ENCODE measurements at places on chromosomes 7 and 10. TPM values are rescaled to one million over a fixed set of nuclear protein-coding genes. Genes with fewer than 3 reads are reported as not detected.
A peak's percentile ranks its signal among the peaks of the same experiment; 100 is the strongest.

- no peaks in the 10 kb centered on the region for H3K27me3 ChIP-seq
- no peaks in the 10 kb centered on the region for H3K4me1 ChIP-seq
- H3K4me3 ChIP-seq = no peak overlapping the region
- no peak for DNase-seq
- no peaks in the 10 kb centered on the region for H3K36me3 ChIP-seq
These were observed 156.4 kb downstream of the PRPF18 start for GRCh38 chr10:13743101-13743693.

DNA sequence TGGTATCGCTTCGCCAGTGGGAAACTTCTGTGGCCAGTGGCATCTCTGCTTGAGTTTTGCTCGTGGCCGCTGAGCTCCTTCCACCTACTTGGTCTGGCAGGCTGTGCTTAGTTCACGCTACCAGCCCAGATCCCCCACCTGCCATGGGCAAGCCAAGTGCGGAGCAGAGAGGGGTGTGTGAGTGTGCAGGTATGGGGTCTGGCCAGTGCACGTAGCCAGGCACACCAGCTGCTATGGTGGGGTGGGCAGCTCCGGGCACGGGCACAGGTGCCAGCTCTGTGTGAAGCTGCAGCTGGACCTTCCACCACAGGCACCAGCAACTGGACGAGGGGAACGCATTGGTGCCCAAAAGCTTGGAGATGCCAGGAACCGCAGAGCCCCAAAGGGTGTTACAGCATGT lies 56.5 kb downstream of the ZNF777 start:
- no peaks in the 10 kb centered on the region for H3K27me3 ChIP-seq
- no peak overlapping the region for H3K4me3 ChIP-seq
- H3K4me1 ChIP-seq = no peaks in the 10 kb centered on the region
- H3K36me3 ChIP-seq = no peaks in the 10 kb centered on the region
- H3K27ac ChIP-seq = no peak overlapping the region

DNA sequence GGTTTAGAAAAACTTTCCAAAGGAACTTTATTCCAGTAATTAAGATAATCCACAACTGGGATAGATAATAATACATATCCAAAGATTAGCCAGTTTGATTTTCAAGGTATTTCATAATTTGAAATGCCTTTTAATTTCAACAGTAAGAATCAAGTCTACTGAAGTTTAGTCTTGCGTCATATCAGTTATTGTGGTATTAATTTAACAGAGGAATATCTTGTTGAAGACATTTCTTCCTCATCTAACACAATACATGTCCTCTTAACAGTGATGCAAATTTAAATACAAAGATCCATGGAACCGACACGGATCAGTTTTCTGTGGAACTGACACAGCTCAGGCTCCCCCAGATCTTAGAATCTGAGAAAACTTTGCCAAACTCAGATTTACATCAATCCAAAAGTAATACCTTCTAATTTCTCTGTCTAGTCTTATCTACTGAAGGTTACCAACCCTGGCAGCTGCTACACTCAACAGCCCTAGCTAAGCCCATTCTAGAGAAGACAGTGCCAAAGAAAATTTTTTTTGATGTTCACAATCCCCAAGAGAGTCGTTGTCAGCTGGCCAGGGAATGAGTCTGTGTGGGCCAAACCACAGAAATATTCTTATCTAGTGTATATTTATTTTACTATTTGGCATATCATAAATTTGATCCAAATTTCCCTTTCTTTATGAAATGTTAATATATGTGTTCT lies 365.2 kb upstream of the MEOX2 start:
- no peaks in the 10 kb centered on the region for H3K36me3 ChIP-seq
- H3K4me1 ChIP-seq = no peaks in the 10 kb centered on the region
- no peaks in the 10 kb centered on the region for H3K27me3 ChIP-seq
- H3K4me3 ChIP-seq = no peak overlapping the region
- no peak overlapping the region for H3K27ac ChIP-seq

DNA sequence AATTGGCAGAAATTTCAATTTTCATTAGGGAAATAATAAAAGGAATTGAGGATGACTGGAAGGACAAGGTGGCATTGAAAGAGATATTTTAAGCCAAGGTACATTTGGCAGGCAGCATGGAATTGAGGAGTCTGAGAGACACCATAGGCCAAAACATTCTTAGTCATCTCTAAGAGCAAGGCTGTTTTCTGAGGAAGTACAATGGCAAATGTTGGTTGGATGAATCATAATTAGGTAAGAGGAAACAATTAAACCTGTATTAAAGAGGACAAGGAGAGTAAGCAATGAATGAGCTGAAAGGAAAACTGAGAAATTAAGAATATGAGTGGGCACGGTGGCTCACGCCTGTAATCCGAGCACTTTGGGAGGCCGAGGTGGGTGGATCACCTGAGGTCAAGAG lies 86.3 kb downstream of the MRPL32 start:
- no peak overlapping the region for H3K27ac ChIP-seq
- no peaks in the 10 kb centered on the region for H3K27me3 ChIP-seq
- DNase-seq = no peak

DNA sequence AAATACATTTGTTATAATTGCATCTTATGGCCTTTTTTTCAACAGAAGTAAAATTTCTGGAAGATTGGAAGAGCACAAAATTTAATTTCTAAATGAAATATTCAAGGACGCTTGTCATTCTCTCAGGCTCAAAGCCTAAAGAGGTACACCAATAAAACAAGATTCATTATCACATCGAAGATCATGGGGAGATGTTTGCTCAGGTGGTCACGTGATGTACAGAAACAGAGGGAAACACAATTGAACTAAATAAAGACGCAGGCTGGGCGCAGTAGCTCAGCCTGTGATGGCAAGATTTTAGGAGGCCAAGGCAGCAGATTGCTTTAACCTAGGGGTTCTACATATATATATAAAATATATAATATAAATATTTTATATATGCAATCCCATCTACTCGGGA lies 37.3 kb upstream of the TMEM254 start:
- DNase-seq = no peak
- H3K36me3 ChIP-seq = no peaks in the 10 kb centered on the region
- H3K4me3 ChIP-seq = no peak overlapping the region
- H3K27me3 ChIP-seq = no peaks in the 10 kb centered on the region
- H3K4me1 ChIP-seq = no peaks in the 10 kb centered on the region

GRCh38 chr7:97971120-97971989 lies 18.6 kb downstream of the OCM2 start:
- H3K4me3 ChIP-seq = peak overlapping the region; percentile 88
- no peak for DNase-seq
- H3K4me1 ChIP-seq = peaks cover 2% of the 10 kb centered on the region

DNA sequence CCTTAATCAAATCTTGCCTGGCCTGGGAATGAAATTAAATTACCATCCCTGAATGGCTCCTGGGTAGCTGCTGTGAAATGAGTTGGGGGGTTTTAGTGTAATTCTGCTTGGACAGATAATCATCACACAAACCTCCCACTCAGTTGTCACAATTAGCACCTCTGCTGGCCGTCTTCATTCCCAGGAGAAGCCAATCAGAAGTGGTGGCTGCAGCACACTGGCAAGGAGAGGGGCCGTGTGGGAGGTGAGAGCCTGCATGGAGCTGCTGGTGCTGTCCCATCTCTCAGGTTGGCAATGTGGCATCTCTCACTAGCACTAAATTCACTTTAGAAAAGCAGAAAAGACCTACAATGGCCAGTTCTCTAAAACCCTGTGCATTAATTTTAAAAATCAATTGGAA lies 92.5 kb downstream of the NT5C2 start:
- H3K36me3 ChIP-seq = peaks cover 33% of the 10 kb centered on the region
- H3K27me3 ChIP-seq = no peaks in the 10 kb centered on the region
- no peak overlapping the region for H3K27ac ChIP-seq

DNA sequence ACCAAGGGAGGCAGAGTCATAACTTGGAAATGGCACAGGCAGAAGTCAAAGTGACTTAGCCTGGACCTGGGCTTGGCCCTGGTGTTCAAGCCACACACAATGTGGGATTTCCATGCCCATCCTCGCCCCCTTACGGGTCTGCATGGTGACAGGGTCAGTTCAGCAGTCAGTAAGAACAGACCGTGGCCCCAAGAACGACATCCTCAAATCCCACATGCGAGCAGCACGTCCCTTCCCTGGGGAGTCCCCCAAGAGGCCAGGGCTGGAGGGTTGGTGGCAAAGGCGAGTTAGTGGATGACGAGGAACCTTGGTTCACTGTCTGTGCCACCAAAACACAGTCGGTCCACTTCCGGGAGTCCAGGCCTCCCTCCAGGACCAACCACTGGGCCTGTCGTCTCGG lies 93.3 kb upstream of the MGMT start:
- no peak for DNase-seq
- H3K36me3 ChIP-seq = no peaks in the 10 kb centered on the region
- no peaks in the 10 kb centered on the region for H3K27me3 ChIP-seq
- no peaks in the 10 kb centered on the region for H3K4me1 ChIP-seq
- H3K4me3 ChIP-seq = no peak overlapping the region

- H3K4me3 ChIP-seq = no peak overlapping the region
- no peak overlapping the region for H3K27ac ChIP-seq
- H3K36me3 ChIP-seq = peaks cover 13% of the 10 kb centered on the region
- peaks cover 4% of the 10 kb centered on the region for H3K4me1 ChIP-seq
- no peaks in the 10 kb centered on the region for H3K27me3 ChIP-seq
These were observed 28.9 kb downstream of the GUSB start for GRCh38 chr7:65953001-65953720.

GRCh38 chr7:125396466-125397151 lies 467.0 kb upstream of the POT1 start:
- no peak overlapping the region for H3K4me3 ChIP-seq
- DNase-seq = no peak
- no peaks in the 10 kb centered on the region for H3K27me3 ChIP-seq
- no peaks in the 10 kb centered on the region for H3K4me1 ChIP-seq

- H3K36me3 ChIP-seq = no peaks in the 10 kb centered on the region
- H3K27ac ChIP-seq = no peak overlapping the region
- H3K4me3 ChIP-seq = peak overlapping the region; percentile 67
- peaks cover 11% of the 10 kb centered on the region for H3K4me1 ChIP-seq
These were observed 1.6 kb upstream of the SEPHS1 start for GRCh38 chr10:13349463-13350274.

DNA sequence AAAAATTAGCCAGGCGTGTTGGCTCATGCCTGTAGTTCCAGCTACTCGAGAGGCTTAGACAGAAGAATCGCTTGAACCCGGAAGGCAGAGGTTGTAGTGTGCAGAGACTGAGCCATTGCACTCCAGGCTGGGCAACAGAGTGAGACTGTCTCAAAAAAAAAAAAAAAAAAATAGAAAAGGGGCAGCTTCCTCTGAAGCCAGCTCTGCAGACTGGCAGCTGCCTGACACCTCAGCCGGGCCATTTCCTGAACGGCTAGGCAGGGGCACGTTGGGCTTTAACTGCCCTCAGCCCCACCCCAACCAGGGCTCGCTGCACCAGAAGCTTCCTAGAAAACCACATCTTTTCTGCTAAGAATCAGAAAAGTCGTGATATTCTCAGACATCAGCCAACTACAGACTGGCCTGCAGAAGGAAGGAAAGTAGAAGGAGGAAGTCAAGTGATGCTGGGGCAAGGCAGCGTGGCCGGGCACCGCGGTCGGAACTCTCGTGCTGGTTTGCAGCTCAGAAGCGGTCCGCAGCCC lies 38.0 kb downstream of the PRKAG2 start:
- H3K36me3 ChIP-seq = no peaks in the 10 kb centered on the region
- no peak overlapping the region for H3K27ac ChIP-seq
- H3K4me3 ChIP-seq = no peak overlapping the region
- DNase-seq = peak; percentile 70

- no peak overlapping the region for H3K27ac ChIP-seq
- no peaks in the 10 kb centered on the region for H3K36me3 ChIP-seq
- H3K4me3 ChIP-seq = no peak overlapping the region
- no peaks in the 10 kb centered on the region for H3K27me3 ChIP-seq
These were observed 303.0 kb upstream of the SP8 start for GRCh38 chr7:21089653-21090052.

GRCh38 chr7:35691827-35692307 lies 3.1 kb downstream of the HERPUD2 start:
- H3K36me3 ChIP-seq = no peaks in the 10 kb centered on the region
- H3K4me3 ChIP-seq = peak overlapping the region; percentile 37
- no peak overlapping the region for H3K27ac ChIP-seq
- DNase-seq = no peak
- no peaks in the 10 kb centered on the region for H3K27me3 ChIP-seq
- H3K4me1 ChIP-seq = peaks cover 24% of the 10 kb centered on the region

DNA sequence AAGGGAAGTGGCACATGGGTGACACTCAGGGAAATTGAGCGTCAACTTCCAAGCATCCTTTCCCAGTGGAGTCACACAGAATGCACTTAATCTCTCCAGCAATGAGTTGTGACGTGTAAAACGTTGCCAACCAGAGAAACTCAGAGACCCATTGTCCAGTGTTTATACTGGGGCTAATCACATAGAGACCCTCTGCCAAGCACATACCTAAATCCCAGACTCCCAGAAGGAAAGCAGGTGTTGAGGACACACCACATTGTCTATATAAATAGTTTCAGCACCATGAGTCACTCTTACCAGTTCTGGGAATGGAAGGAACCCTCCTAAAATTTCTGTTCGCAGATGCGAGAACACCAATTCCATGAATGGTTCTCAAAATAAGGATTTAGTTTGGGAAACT lies 76.4 kb upstream of the BET1 start:
- H3K27ac ChIP-seq = no peak overlapping the region
- H3K27me3 ChIP-seq = no peaks in the 10 kb centered on the region
- DNase-seq = no peak
- no peak overlapping the region for H3K4me3 ChIP-seq
- H3K36me3 ChIP-seq = no peaks in the 10 kb centered on the region
- no peaks in the 10 kb centered on the region for H3K4me1 ChIP-seq

DNA sequence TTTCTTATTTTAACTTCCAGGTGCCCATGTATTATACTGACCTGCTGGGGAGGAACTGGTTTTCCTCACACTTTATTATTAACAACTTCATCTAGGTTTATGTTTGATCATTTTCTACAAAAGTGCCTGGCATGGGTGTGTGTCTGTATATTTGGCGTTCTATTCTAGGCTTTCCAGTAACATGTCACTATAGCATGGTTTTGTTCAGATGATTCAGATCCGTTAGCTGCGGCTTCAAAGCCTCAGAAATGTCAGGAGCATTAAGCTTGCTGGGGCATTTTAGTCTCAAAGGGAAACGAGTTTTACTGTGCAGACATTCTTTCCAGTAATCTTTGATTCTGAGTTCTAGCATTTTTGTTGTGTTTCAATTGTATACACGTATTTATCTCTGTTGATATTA lies 2.3 kb downstream of the INPP5A start:
- DNase-seq = peak; percentile 44
- no peaks in the 10 kb centered on the region for H3K36me3 ChIP-seq
- H3K27me3 ChIP-seq = no peaks in the 10 kb centered on the region
- no peak overlapping the region for H3K27ac ChIP-seq
- H3K4me3 ChIP-seq = no peak overlapping the region

CAMK2G gene
- 29.1 TPM for total RNA-seq

MORN4 gene
- 9.1 TPM for total RNA-seq

MYL7 gene
- not detected for total RNA-seq

HYAL4 gene
- not detected for total RNA-seq

PON3 gene
- total RNA-seq = 1.6 TPM

KCNMA1 gene
- total RNA-seq = 8.9 TPM
